ENCODE measurements at places on chromosomes 4 and X.

DNA sequence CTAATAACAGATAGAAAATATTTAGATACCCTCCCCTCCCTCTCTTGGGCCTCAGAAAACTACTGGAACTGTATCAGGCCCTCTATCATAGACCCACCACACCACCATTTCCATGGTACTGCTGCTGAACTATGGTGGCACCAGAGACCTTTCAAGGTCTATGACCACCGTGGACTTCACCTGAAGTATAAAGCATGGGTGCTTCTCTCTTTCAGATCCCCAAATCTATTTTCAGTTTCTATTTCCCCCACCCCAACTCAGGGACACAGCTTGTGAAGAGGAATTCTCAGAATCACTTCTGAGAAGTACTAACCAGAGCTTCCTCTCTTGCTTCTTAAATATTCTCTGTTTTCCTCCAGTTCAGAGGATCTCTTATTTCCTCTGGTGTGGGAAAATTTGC is 840.8 kb upstream of the HTR2C start:
- DNase-seq = no peak

DNA sequence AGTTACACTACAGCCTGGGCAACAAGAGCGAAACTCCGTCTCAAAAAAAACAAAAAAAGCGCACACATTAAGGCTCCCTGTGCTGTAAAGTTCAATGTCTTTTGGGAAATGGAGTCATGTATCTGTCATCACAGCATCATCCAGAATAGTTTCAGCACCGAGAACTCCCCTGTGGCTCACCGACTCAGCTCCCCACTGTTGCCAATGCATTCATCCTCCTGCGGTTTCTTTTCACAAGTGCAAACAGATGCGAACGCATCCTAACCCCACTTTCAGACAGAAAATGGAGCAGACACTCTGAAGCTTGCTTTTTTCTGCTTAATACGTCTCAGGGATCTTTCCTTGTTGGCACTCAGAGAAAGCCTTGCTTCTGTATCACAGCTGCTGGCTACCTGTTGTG is 13.8 kb upstream of the SH3TC1 start:
- no peak for DNase-seq

- DNase-seq = peak; percentile 93
Measured at GRCh38 chr4:139734201-139734874, 68.7 kb downstream of the MGST2 start.

GRCh38 chr4:92346289-92346688 is 42.5 kb downstream of the GRID2 start:
- DNase-seq = no peak

DNA sequence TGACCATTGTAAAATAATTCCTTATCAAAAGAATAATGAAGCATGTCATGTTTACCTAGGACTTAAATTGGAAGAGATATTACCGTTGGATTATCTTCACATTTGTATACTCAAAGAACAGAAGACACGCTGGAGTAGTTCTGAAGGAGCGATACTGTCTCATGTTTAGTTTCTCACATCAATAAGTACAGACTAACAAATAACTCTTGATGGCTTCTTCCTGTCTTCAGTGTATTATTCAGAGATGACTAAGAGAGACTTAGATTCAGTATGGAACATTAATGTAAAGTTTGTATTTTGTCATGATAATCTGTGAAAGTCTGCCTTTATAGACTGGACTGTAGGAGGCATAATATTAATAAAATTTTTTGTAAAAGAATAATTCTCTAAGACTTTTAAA is 72.7 kb downstream of the SPRY1 start:
- no peak for DNase-seq

- DNase-seq = no peak
Measured at GRCh38 chr4:155694100-155694785, 27.6 kb downstream of the GUCY1A1 start.

DNA sequence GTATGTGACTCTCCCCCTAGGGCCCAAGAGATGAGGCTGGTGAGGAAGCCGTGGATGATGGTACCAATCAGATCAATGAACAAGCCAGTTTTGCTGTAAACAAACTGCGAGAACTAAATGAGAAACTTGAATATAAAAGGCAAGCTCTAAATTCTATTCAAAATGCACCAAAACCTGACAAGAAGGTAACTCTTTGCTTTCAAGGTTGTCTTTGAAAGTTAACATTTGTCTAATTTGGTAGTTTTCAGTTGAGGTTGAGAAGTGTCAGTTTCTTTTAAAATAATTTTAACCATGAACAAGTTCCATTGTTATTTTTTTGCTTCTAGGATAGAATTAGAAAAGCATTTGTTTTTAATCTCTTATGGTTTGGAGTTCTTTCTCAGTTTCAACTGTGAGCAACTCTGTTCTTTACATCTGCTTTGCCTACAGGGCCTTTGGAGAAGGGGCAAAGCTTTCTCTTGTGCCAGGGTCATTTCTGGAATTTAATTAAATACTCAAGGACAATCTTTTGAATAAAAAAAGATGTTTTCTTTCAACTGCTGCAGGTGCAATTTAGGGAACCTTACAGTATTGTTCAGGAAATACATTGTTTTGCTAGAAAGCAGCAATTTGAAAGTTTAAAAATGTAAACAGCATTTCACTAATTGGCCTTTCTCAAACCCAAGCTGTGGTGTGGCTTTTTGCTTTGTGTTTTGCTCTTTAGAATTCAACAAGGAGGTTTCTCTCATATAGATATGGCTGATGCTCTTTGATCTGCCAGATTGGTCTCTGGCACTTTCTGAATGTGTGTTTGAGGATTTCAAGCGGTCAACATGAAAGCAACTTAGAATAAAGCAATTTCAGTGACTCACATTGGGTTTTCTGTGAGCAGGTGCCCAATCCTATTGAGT is 62.9 kb downstream of the LRP2BP start:
- DNase-seq = no peak

DNA sequence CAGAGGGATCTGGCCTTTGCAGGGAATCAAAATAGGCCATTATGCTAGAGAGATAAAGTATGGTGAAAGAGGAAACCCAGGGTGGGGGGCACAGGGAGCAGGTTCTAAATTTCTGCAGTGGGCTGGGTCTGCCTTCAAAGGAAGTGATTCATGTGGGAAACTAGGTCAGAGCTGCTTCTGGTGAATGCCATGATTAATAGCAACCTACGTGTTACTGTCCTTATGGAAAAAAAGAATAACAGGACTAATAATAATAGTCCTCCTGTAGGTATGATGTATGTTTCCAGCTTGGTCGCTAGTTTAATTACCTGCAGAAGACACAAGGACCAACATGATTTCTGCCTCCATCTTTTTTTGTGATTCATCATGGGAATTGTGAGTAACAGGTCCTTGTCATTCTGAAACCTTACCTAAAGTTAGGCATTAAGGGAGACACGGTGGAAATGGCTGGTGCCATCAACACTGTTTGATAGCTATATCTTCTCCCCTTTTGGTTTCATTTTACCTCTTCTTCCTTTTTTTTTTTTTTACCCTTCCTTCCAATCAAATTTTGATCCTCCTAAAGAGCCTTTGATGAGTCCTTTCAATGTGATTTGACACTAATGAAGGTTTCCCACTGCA is 180.4 kb downstream of the CPEB2 start:
- DNase-seq = no peak

GRCh38 chrX:106976416-106976815 is 23.6 kb downstream of the MORC4 start:
- no peak for DNase-seq

DNA sequence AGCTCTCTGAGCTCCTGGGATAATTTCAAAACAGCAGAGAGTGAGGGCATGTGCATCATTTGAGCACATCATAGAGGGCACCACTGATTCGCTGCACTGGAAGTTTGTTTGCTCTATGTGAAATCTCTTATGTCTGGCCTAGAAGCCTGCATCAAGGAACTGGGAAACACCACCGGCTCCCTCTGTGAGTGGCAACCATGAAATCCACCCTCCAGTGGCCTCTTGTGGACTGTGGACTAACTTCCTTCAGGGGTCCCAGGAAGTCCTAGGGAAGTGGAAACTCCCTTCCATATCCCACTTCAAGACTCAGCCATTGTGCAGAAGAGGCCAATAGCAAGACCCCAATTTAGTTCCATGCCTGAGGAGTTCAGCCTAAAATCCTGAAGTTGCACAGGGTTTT is 48.0 kb upstream of the IGFBP7 start:
- DNase-seq = no peak

DNA sequence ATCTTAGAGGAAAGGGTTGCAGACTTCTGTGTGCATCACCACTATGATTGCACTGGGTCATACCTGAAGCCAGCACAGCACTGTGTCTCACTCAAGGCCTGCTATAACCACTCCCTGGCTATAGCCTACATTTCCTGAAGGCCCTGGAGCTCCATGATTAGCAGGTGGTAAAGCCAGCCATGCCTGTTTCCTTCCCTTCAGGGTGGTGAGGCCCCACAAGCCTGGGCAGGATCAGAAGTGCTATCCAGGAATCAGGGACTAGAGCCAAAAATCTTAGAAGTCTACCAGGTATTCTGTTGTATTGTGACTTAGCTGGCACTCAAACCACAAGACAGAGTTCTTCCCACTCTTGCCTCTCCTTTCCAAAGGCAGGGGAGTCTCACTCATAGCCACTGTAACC is 734.6 kb downstream of the GLUD2 start:
- DNase-seq = no peak

- no peak for DNase-seq
Measured at GRCh38 chrX:53383376-53384076, 38.9 kb downstream of the SMC1A start.

DNA sequence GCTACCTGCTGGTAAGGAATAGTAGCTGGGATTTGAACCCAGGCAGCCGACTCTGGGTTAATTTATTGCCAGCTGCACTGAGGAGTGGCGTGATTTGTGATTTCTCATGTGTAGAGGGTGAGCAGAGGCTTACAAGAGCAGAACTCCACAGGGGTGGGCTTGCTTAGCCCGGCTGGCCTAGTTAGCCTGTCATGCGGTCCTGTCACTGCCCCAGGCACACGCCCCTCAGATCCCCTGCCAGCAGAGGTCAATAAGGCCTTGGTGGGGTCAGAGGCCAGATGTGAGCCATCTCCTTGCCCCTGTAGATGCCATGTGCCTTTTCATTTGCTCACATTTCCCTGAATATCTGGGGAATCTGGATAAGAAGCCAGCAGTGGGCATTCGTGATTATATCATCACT is 13.4 kb downstream of the NSDHL start:
- no peak for DNase-seq

DNA sequence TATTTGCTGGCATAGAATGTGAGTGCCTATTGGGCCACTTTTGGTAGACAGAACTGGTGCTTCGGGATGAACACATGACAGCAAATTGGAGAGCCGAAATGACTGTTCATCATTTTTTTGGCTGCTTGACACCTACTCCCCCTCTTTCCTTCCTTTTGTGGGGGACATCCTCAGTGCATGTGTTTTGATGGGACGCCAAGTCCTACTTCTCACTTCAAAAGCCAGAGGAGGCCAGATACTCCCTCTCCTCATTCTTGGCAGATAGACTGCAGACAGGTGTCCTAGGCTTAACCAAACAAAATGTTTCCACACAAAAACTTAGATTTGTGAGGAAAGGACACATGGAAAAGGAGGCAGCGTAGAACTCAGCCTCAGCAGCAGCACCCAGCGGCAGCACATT is 62.4 kb downstream of the DCHS2 start:
- DNase-seq = no peak

DNA sequence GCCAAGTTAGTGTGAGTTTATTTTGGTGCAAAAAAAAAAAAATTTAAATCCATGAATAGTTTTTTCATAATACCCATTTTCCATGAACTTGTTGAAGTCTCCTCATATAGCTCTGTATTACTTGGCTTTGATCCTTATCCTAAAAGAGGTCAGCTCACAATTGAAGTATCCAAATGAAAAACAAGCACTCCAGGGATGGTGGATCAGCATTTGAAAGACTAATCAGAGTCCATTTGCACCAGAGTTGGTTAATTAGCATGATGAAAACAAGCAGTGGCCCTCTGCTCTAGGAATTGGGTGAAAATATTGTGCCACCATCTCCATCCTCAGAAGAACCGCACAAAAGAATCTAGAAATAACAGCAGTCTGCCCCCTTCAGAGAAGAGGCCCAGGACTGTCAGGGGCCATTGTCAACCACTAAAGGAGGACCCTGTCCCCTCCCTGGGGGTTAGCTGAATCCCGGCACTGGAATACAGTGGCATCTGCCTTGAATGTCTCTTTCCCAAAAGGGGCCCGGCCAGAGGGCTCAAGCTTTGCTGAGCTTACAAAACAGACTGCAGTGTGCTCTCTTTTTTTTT is 24.7 kb downstream of the SH3KBP1 start:
- DNase-seq = no peak

GRCh38 chr4:147479376-147479775 is 1.5 kb upstream of the EDNRA start:
- no peak for DNase-seq

DNA sequence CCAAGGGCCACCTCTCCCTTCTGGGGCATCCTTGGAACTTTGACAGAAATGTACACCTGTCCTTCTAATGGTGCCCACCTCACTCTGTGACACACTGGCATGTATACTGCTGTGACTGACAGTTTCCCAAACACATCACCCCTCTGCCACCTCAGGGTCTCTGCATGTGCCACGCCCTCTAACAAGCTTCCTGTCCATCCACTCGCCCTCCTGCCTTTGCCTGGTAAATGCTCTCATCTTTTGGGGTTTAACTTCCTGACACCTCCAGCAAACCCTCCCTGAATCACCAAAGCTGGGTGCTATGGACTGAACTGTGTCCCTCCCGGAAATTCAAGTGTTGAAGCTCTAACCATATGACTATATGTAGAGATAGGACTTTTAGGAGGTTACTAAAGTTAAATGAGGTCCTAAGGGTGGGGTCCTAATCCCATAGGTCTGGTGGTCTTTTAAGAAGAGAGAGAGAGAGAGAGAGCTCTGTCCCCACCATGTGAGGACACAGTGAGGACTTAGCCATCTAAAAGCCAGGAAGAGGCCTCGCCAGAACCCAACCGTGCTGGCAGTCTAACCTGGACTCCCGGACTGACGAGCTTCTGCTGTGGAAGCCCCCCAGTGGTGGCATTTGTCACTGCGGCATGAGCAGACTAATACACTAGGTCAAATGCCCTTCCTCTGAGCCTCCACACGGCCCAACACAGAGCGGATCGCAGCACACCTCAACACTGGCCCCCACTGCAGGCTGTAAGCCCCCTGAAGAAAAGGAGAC is 95.6 kb downstream of the AFAP1 start:
- peak; percentile 14 for DNase-seq

GRCh38 chr4:178941975-178942374 is 1499.7 kb upstream of the AGA start:
- DNase-seq = no peak

Measured in CD14-positive monocyte (primary cell).